ENCODE measurements at places on chromosomes 6 and 20. TPM values are rescaled to one million over a fixed set of nuclear protein-coding genes. Genes with fewer than 3 reads are reported as not detected.

MAFB gene
- 0.85 TPM for total RNA-seq

DNA sequence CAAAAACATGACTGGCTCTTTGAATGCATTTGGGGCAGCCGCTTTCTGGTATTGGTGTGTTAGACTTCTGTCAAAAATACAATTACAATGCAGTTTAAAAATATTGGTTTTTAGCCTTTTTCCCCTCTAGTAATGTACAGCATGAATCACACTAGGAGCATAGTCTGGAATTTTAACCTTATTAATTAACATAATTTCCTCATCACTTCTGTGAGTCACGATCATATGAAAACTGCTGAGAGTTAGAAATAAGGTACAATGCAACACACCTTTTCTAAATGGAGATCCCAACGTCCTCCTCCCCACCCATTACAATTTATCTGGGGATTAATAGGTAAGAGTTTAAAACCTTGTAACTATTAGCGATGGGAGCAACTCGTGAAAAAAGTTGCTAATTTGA is 297.1 kb upstream of the RIMS1 start:
- no peak for DNase-seq

- no peak for DNase-seq
Observed at GRCh38 chr6:20463396-20463795, 61.7 kb downstream of the E2F3 start.

- no peak for DNase-seq
Observed at GRCh38 chr6:1767481-1768246, 157.9 kb downstream of the FOXC1 start.

DNA sequence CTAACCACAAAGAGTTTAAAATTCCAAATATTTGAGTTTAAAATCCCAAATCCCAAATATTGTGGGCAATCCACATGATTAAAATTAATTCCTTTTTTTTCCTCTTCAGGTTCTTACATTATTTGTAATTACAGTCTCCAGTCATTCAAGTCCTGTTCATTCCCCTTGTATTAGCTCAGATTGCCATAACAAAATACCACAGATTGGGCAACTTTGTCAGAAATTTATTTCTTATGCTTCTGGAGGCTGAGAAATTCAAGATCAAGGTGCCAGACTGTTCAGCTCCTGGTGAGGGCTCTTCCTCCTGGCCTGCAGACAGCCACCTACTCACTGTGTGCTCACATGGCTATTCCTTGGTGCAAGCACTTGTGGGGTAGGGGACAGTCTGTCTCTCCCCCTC is 105.5 kb downstream of the ARMC2 start:
- DNase-seq, result no peak

ASIP gene
- not detected for total RNA-seq

- no peak for DNase-seq
Observed at GRCh38 chr6:7786214-7786661, 60.3 kb downstream of the BMP6 start.

DNA sequence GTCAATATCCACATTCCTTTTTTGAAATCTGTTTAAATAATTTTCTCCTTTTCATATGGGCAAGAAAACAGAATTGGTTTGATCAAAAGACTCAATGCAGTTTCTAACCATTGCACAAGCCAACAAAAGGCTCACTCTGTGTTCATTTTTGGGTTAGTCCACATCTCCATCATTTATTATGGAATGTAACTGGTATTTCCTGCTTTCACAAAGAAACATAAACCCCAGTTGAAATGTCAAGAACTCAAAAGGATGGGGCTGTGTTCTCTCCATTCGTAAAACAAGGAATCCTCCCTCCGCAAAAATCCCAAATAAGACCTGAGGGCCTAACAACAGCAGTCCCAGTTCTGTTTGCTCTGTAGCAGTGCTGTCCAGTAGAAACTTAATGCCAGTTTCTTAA is 420.9 kb downstream of the GJA1 start:
- DNase-seq, result no peak

- no peak for DNase-seq
Observed at GRCh38 chr6:156954191-156954590, 177.0 kb downstream of the ARID1B start.

NRSN1 gene
- not detected for total RNA-seq

NDUFAF4 gene
- 13.9 TPM for total RNA-seq

- DNase-seq, result no peak
Observed at GRCh38 chr20:38386851-38387250, 40.6 kb downstream of the LBP start.

- no peak for DNase-seq
Observed at GRCh38 chr6:48597951-48598350, 487.0 kb upstream of the PTCHD4 start.

DNA sequence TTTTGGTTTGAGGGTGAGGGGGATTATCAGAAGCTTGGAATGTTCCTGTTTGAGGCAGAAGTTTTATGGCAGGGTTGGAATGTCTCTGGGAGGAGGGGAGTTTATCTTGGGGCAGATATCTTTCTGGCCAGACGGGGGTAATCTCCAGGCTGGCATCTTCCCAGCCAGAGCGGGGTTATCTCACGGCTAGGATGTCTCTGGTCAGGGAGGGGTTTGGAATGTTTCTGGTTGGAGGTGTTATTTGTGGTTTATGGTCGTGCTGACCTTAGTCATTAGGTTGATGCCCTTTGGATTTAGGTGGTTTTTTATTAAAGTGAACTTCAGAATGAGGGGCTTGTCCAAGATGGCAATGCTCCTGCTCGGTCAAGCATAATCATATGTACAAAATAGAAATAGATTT is 14.8 kb downstream of the PGK2 start:
- DNase-seq, result no peak

DNA sequence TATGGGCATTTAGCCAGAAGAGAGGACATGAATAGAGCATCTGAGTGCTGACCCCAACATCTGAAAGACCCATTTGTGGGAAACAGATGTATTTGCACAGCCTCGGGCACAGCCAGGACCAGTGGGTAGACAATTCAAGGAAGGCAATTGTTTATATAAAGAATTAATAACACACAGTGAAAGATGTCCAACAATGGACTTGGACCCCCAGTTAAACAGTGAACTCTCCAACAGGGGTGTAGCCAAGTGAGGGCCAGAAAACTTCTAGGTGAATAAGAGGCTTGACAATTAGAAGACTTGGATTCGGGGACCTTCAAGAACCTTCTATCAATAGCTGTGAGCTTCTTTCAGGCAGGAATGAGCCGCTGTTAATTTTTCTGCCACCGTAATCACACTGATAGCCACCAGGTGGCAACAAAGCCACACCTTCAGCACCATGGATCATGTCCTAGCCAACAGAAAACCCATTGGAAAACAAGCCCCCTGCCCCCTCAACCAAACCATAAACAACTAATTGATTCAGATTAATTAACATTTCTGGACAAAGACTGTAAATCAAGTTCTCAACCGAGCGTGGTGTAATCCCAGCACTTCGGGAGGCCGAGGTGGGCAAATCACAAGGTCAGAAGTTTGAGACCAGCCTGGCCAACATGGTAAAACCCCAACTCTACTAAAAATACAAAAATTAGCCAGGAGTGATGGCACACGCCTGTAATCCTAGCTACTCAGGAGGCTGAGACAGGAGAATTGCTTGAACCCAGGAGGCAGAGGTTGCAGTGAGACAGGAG is 8.8 kb upstream of the SRSF6 start:
- DNase-seq, result peak; percentile 63

LY86 gene
- total RNA-seq, result not detected

SPDEF gene
- total RNA-seq, result not detected

DNA sequence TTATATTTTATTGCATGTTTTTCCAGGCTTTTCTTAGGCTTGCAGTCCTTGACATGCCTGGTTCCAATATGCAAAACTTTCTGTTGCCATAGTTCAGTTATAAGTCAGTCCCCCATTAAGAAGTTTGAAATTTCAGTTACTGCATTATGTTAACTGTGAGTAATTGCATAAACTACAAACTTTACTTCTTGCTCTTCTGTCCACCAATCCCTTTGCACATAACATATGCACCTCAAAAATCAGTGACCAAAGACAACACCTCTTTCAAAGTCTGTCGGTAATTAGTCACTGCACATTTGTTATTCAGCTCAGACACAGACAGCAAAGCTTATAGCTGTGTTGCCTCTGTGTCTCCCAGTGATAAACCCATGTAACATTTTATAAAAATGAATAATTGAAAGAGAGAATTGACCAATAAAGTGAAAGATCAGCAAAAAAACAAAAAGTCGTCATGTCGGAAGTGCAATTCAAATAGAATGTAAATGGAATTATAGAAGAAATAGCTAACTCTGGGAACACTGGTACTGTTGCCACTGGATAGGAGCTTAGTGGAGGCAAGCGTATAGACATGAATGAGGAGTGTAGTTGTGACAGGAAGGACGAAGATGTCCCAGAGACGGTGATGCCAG is 50.3 kb upstream of the BTBD3 start:
- no peak for DNase-seq

DNA sequence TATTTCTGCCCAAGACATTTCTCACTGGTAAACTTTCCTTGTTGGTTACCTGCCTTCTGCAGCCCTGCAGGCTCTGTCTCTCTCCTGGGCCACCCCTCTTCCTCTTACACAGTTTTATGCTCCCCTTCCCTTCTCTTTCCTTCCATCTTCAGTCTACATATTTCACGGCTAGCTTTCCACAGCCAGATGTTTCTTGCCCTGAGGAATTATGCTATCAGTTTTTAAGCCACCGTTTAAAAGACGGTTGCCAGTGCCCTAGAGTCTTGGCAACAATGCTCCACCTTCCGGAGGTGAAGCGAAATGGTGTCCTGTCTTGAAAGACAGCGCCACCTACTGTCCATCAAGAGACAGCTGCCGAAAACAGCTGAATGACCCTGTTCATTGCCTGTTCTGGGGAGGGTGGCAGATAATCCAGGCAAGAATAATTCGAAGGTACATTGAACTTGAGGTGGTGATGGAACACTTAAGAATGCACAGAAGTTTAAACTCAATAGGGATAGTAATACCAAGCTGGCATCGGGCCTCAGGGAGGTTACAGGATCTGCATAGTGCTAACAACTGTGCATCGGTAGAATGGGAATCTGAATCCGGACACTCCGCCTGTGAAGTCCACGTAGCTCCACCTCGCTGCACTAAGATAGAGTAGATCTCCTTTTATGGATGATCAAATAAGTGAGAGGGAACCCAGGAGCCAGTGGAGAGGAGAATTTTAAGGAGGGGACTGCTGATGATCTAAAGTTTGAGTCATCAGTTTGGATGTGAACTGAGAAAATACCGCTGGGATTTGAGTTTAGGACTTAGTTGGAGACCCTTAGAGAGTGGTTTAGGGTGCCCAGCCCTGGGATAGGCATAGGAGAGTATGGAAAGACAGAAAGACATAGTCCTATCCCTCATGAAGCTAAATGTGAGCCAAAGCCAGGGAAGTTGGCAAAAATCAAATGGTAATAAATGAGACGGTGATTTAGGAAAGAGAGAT is 4.8 kb upstream of the TRIM40 start:
- DNase-seq, result peak; percentile 65

Measured in pulmonary artery endothelial cell (primary cell).